ENCODE measurements at places on chromosomes 16 and 17.

- DNase-seq, result no peak
These were observed 576.2 kb downstream of the CDH8 start for GRCh38 chr16:61460020-61460419.

DNA sequence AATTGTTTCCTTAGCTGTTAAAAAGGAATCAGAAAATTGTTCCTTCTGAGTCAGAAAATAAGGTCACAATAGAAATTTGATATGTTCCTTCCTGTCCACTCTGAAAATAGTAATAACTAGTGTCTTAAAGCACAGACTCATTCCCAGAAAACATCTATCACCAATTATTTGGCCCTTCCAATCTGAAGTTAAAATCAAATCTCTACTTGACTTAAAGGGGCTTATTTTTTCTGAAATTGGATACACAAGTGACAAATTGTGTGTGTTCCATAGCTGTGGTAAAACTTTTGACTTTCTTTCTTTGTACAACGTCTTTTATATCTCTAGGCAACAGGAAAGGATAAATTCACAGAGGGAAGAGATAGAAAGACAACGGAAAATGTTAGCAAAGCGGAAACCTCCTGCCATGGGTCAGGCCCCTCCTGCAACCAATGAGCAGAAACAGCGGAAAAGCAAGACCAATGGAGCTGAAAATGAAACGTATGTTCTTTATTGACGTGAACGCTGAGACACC is 54.5 kb upstream of the MRC2 start:
- no peak for DNase-seq

DNA sequence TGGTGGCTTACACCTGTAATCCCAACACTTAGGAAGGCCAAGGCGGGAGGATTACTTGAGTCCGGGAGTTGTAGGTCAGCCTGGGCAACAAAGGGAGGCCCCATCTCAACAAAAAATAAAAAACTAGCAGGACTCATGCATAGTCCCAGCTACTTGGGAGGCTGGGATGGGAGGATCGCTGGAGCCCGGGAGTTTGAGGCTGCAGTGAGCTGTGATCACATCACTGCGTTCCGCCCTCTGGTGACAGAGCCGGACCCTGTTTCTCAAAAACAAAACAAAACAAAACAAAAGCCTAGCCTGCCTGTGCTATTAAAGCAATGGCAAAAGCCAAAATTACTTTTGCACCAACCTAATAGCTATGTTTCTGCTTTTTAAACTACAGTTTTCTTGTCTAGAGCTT is 1.5 kb downstream of the FCSK start:
- no peak for DNase-seq

DNA sequence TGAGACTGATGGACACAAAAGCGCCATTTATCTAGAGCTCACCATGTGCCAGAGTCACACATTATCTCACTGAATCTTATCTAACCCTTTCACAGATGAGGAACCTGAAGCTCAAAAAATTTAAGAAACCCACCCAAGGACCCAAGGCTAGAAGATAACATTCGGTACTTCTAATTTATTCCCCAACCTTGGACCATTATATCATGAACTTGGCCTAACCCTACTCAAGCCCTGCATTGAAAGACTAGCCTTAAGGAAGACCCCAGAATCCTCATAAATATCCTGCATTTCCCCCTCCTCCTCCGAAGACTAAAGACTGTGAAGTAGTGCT is 548 bp upstream of the DYNC1LI2 start:
- DNase-seq, result no peak

- no peak for DNase-seq
These were observed 5.0 kb downstream of the TBKBP1 start for GRCh38 chr17:47698749-47699535.

GRCh38 chr17:74187761-74188160 is 15.7 kb upstream of the RPL38 start:
- peak; percentile 20 for DNase-seq

DNA sequence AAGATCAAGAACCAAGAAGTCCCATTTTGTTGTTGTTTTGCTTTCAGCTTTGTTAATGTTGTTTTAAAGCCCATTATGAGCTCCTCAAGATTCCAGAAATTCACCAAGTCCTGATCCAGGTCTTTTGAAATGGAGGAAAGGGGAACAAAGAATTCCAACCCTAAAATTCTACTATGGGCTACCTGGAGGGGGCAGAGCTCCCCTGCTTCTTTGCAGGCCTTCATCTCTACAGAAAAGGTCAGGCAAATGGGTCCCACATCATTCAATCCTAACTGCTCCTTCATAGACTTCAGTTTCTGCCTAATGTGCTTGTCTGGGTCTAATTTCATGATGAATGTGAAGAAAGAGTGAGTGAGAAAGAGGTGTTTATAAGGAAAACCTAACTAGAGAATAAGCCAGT is 375.5 kb downstream of the TOX3 start:
- DNase-seq, result no peak
